ENCODE measurements at places on chromosomes 2 and 18.
A peak's percentile ranks its signal among the peaks of the same experiment; 100 is the strongest.

- DNase-seq = no peak
These were observed 20.1 kb downstream of the IL1RL1 start for GRCh38 chr2:102331311-102331980.

- DNase-seq = no peak
These were observed 43.2 kb upstream of the NOSTRIN start for GRCh38 chr2:168758970-168759820.

DNA sequence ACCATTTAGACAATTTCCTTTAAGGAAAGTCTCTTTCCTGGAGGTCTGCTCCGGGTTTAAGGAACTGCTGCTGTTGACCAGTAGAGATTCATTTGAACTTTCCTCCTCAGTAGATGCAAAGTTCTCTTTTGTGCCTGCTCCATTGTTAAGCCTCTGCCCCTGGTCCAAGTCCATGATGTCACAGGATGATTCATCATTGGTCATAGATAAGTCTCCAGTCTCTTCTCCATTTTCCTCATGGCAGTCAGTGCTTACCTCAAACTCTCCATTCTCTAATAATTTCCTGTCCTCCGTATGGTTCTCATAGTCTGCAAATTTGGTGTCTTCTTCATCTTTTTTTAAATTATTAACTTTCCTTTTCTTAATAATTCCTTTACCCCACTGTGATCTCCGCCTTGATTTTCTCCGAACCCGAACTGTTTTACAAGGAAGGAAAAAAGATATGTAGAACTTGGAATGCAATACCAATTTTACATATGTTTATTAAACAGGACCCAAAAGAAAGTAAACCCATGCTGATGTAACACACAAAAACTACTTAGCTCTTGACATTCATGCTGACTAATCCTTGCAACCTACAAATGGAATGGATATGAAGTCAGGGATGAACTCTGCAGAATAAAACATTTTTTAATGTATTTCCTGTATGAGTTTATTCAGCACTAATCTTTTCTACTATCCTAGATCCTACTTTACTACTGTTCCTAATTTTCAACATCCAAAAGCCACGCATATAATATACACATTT is 169.1 kb downstream of the ATAD2B start:
- no peak for DNase-seq

DNA sequence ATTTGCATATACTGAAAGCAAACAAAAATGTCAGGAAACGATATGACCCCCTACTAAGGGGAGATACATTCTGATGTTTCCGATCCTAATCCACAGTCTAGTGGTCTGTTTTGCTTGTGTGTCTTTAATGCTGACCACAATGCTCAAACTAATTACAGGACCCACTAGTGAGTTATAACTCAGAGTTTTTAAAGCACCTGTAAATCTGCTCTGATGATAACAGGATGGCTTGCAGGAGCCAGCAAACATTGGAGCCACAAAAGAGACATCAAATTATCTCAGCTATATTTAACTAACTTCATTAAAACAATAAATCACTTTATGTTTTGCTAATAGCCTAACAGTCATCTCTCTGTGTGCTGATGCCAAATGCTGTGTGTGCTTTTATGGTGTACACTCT is 300.3 kb downstream of the NBAS start:
- no peak for DNase-seq

- DNase-seq = no peak
These were observed 267.9 kb upstream of the TNP1 start for GRCh38 chr2:217127744-217128143.

DNA sequence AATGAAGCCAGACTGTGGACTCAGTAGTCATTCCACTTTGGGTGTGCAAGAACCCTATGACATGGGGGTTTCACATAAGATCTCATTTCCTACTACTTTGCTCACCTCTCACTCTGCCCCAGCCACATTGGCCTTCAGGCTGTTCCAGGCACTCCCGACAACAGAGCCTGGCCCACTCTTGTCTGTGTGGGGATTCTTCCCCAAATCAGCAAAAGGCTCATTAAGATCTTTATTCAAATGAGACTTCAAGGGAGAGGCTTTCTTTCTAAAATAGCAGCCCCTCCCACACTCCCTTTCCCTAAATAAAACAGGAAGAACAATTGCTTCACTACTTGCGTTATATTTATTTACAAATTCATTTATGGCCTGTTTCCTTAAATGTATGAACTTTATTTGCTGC is 3.5 kb upstream of the CDC42EP3 start:
- DNase-seq = no peak

DNA sequence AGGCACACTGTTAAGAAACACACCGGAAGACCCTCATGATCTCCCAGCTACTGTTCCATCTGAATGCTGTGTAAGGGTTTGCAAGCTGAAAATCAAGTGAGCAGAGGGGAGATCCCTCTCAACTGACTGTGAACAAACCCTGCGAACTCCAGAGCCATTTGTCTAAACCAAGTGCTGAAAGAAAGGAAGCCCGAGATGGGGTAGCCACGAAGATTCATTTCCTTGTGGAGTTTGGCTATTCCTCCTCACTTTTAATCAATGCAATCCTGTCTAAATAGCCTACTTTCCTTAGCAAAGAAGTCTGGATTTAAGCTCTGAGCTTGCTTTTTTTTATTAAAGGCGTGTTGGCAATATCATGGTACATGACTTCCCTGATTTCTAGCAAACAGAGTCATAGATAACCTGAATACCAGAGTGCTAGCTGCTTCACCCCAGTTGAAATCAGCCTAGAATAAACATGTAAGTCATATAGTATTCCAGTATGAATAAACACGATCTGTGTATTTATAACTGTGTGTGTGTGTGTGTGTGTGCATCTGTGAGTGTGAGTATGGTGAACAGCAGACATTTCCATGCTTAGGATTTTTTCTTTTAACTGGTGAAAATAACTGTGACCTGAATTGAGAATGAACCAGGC is 365.2 kb downstream of the ZNF521 start:
- no peak for DNase-seq

DNA sequence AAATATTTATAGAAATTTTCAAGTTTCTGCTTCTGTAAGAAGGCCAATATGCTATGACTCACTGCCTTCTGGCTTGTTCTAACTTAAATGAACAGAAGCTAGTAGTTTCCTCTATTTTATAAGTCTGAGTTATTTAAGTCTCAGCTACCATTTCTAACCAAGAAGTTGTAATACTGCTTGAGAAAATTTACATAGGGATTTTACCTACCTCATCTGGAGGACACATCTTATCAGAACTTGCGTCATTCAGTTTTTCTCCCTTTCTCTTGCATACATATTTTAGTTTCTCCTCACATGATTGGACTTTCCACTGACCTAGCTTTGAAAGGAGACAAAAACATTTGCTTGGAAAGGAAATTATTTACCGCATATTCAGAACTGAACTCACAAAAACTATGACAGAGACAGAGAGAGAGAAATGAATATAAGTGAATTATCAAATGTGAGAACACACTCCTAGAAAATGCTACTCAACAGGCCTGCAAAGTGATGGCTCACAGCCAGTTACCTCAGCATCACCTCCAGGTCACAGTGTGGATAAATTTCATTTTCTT is 81.1 kb upstream of the CD302 start:
- no peak for DNase-seq

- DNase-seq = no peak
These were observed 1178.7 kb upstream of the LRRTM1 start for GRCh38 chr2:81483254-81483653.

GRCh38 chr2:146385031-146385430 is 1459.8 kb upstream of the ACVR2A start:
- no peak for DNase-seq

GRCh38 chr2:43226955-43227829 is 786 bp upstream of the ZFP36L2 start:
- peak; percentile 59 for DNase-seq

GRCh38 chr2:203379156-203379555 is 51.0 kb downstream of the ABI2 start:
- DNase-seq = no peak

- no peak for DNase-seq
These were observed 379.9 kb downstream of the CLIP4 start for GRCh38 chr2:29495068-29495467.

- no peak for DNase-seq
These were observed 43.2 kb downstream of the KDM3A start for GRCh38 chr2:86484385-86484784.

GRCh38 chr18:59456657-59457056 is 97.6 kb upstream of the LMAN1 start:
- DNase-seq = no peak

DNA sequence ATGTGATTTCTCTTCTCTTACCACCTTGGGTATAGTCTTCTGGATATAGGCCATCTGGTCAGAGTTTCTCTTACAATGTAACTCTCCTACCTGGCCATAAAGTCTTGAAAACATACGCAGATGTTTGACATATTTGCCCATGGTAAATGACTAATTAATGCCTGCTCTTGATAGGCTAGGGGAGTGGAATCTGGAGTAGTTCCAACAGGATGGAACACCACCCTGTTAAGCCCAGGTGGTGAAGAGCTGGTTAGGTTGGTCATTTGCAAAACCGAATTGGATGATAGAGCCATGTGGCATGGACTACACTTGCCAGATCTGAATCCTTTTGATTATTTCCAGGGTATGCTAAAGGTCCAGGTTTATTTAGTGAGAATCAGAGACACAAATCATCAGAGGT is 36.5 kb downstream of the HADHB start:
- no peak for DNase-seq

DNA sequence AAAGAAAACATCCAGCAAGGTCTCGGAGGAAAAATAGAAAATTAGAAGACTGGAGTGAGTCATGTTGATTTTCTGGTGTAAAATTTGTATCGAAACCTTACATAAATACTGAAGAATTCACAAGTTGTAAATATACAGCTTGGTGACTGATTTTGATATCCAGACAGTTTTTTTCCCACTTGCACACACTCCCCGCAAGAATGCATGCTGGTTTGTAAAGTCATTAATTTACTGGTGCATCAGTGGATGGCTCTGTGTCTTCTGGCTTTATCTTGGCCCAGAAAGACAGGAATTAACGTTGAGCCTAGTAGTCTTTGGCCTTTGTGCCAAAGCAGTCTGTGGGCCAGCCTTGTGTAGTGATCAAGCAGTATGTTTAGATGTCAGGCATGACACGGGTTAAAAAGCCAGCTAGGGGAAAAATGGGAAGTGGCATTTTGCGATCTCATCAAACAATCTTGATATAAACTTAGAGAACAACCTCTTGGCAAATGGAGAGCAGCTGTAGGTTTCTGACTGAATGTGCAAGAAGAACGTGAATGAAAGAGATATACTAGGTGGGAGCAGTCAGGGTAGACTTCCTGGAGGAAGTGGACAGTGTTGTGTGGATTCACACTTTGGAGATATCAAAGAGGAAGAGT is 22.7 kb upstream of the CASP8 start:
- no peak for DNase-seq

DNA sequence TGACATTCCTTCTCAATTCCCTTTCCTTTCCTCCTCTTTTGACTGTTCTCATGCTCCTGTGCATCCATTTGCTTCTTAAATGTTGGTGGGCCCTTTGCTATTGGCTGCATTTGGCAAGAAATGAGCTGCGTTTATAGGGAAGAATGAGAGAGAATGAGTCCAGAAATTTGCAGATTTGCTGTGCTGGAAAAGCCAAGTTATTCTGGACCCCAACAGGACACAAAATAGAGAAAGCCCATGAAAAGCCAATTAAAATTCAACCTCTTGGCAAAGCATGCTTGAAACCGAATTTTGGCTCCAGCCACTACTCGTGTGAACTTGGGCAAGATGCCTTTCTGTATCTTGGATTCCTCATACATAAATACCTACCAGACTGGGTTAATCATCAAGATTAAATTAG is 1.3 kb upstream of the SCLY start:
- DNase-seq = no peak

DNA sequence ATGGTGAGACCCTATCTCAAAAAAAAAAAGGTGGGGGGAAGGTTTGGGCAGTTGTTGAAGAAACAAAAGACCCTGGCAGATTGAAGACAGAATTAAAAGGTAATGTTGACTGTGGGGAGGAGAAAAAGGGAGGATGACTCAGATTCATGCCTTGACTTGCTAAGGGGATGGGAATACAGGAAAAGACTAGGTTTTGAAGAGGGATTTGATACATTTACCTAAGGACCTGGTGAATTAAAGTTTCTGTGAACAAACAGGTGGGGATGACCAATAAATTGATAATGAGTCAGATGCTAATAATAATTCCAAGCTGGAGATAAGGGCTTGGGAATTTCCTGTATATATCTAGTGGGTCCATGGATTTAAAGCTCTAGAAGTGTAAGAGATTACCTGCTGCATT is 27.6 kb downstream of the TTR start:
- no peak for DNase-seq

DNA sequence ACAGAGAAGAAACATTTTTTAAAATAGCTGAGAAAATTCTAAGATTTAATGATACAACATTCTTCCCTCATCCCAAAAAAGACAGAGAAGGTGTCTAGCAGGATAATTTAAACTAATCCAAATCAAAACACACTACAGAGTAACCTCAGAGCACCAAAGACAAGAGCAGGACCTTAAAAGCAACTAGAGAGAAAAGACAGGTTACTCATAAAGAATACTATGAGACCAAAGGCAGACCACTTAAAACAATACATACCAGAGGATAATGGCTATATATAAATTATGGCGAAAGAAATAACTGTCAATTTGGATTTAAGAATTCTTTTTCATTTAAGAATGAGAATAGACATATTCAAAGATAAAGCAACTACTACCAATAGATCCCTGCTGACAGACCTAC is 40.0 kb downstream of the HDLBP start:
- DNase-seq = no peak

- DNase-seq = no peak
These were observed 64.9 kb upstream of the TFCP2L1 start for GRCh38 chr2:121349721-121350401.

DNA sequence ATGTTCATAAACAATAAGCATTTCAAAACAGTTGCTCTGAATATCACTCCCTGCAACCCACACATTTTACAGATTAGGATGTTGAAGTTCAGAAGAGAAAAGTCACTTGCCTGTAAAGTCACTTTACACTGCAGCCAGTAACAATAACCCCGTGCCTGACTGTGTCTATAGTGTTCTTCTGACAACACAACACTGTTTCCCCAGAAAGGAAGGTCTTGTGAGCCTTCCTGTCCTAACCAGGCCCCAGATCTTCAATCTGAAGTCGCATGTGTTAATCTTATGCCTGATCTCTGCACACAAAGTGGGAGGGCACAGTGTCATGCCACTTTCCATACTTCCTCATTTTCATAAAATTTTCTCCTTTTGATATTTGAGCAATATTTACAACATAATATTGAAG is 120.2 kb downstream of the FEZ2 start:
- DNase-seq = no peak

All from stimulated activated CD4-positive, alpha-beta T cell treated with anti-CD3 and anti-CD28 coated beads, TNF-alpha, amount 100 ng/mL, for 4 hours (primary cell).